ENCODE measurements at places on chromosomes 4 and X.

- DNase-seq: no peak
These were observed 79.8 kb upstream of the GPM6A start for GRCh38 chr4:175891851-175892250.

GRCh38 chr4:2939383-2940243 is 23.6 kb downstream of the NOP14 start:
- DNase-seq: no peak

GRCh38 chr4:110096405-110096804 is 102.0 kb downstream of the ELOVL6 start:
- DNase-seq: no peak

GRCh38 chr4:153976954-153977353 is 188.1 kb upstream of the SFRP2 start:
- no peak for DNase-seq

DNA sequence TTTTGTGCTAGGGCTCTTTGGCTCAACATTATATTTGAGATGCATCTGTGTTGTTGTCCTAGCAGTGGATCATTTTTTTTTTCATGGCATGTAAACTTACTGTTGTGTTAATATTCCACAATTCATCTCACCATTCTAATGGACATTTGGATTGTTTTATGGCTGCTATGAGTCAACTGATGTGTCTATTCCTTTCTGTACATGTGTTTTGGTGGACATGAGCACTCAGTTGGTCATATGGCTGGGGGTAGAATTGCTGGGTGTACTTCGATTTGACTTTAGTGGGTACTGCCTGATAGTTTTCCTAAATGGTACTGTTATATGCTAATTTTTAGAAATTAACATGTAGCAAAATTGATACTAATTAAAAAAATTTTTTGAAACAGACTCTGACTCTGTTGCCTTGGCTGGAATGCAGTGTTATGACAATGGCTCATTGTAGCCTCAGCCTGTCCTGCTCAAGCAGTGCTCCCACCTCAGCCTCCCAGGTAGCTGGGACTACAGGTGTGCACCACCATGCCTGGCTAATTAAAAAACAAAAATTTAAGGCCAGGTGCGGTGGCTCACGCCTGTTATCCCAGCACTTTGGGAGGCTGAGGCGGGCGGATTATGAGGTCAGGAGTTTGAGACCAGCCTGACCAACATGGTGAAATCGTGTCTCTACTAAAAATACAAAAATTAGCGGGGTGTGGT is 9.0 kb downstream of the FAM193A start:
- no peak for DNase-seq

DNA sequence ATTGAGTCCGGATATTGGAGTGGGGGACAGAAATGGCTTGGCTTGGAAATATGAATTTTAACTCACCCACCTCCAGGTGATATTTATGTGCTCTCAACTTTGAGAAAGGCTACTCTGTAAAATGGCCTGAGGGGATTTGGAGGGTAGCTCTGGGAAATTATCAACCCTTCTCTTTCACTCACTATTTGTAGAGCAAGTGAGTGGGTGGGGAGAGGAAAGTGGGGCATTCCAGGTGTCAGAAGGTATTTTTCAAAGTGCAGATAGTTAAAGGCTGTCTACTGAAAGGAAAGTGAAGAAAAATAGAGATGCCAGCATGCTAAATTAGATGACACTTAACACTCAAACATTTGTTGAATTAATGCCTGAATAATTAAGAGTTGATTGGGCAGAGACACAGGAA is 44.1 kb downstream of the TMEM164 start:
- no peak for DNase-seq

DNA sequence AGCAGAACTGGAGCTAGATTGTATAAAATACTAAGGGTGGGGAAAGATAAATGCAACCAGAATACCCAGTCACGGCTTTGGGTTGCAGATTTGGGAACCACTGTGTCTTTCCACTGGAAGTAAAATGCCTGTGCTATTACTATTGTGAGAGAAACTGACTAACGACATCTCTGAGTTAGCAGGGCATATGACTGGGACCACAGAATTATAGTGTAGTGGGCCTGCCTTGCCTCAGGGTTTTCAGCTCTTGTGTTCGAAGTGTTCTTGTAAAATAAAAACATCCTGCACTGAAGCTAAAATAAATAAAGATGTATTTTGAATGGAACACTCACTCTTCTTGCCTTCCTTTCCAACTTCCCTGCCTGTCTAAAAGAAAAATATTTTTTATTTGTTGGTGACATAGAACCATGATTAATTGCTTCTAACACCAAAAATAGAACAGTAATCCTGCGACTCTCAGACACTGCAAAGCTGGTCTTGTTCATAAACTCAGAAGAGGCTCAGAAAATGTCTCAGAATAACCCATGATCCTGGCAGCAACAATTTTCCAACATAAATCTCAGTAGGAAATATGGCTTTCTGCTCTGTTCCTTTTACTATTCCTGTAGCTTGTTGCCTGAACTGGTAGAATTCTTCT is 104.2 kb downstream of the FAM47B start:
- no peak for DNase-seq

- DNase-seq: no peak
These were observed 455.4 kb downstream of the IL15 start for GRCh38 chr4:142091691-142092182.

GRCh38 chrX:1452516-1453394 is at the start of gene ASMTL:
Gene ASMTL (minus strand): TSS chrX:1452909. CDS start chrX:1452840, 69 bp downstream.
- DNase-seq: peak; percentile 100

DNA sequence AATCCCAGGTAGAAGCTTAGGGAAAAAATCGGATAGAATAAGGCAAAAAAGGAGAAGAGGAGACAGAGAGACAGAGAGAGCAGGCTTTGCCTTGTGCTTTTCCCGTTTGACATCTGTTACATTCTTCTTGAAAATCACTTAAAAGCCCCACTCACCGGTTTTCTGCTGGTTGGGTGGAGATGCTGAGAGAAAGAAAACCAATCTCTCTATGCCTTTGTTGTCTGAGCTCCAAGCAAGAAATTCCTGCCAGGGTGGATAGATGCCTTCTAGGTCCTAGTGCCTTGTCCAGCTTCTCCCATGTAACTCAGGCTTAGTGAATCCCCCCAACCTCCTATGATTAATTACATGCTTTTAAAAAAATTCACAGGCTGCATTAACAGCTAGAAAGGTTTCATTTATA is at the start of gene DCX:
Gene DCX (minus strand): TSS at position 210 of the 400 bp plus-strand sequence. CDS start 1,794 bp downstream, outside the sequence.
- DNase-seq: no peak

DNA sequence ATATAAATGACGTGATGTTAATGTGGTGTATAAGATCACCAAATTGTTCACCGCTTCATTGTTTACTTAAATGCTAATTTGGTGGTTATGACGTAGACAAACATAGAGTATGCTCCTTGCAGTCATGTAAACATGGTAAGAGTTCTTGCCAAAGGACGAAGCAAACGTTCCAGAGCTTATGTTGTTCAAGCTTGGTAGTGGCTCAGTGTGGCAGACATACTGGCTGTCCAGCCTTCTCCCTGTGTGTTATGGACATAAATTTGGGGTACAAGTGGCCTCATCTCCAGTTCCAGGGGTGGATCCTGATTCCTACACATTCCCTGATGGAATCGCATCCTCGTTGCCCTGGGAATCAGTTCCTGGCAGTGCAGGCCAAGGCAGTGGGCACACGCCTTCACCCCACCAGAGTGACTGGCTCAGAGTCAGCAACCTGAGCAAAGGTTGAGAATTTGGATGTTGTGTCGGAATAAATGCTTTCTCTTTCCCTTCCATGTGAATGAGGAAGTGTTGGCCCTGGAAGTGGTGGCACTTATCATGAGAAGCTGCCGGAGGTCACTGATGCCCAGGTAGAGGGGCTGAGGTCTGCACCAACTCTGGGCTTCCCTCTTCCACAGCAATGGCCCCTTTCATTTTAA is 25.4 kb downstream of the F11 start:
- DNase-seq: no peak

- DNase-seq: no peak
These were observed 2.6 kb upstream of the WWC2 start for GRCh38 chr4:183096276-183096965.
